Upper lobe of left lung (tissue), 6 donors: ENCODE measurements at places on chromosomes 1 and 21.

- DNase-seq, result no peak
- H3K36me3 ChIP-seq, result no peaks in the 10 kb centered on the region
- no peak overlapping the region for H3K4me3 ChIP-seq
- no peaks in the 10 kb centered on the region for H3K4me1 ChIP-seq
Observed at GRCh38 chr1:241603731-241604245, 36.4 kb downstream of the CHML start.

- H3K4me1 ChIP-seq, result no peaks in the 10 kb centered on the region
- H3K27ac ChIP-seq, result no peak overlapping the region
- no peaks in the 10 kb centered on the region for H3K27me3 ChIP-seq
- peaks cover 9% of the 10 kb centered on the region for H3K36me3 ChIP-seq
- H3K4me3 ChIP-seq, result no peak overlapping the region
Observed at GRCh38 chr1:48725341-48726046, 51.2 kb downstream of the BEND5 start.

DNA sequence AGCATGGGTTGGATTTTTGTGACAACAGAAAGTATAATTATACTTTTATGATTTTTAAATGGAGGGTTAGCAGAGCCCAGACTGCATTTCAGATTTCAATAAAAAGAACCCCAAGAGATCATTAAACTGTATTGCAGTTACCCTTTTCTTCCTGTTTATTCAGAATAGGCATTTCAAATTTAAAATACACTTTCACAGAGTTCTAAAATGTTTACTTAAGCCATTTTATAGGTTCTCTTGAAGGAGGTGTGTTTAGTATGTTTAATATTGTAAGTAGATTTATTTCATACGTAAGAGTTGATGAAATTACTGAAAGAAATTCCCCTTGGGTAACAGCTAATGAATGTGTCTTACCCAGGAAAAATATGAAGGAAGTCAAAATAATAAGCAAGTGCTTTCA lies 17.4 kb downstream of the UAP1 start:
- no peak overlapping the region for H3K4me3 ChIP-seq
- no peaks in the 10 kb centered on the region for H3K27me3 ChIP-seq
- H3K27ac ChIP-seq, result no peak overlapping the region
- DNase-seq, result no peak

- DNase-seq, result no peak
- H3K36me3 ChIP-seq, result peaks cover 98% of the 10 kb centered on the region
- H3K4me3 ChIP-seq, result no peak overlapping the region
- no peak overlapping the region for H3K27ac ChIP-seq
- no peaks in the 10 kb centered on the region for H3K4me1 ChIP-seq
Observed at GRCh38 chr1:154263465-154264332, 8.7 kb upstream of the HAX1 start.

GRCh38 chr21:40146216-40146837 lies 279.1 kb downstream of the PCP4 start:
- DNase-seq, result no peak
- H3K27me3 ChIP-seq, result no peaks in the 10 kb centered on the region
- no peak overlapping the region for H3K27ac ChIP-seq

GRCh38 chr1:30399026-30399425 lies 324.4 kb downstream of the MATN1 start:
- H3K27me3 ChIP-seq, result no peaks in the 10 kb centered on the region
- no peak for DNase-seq
- H3K36me3 ChIP-seq, result no peaks in the 10 kb centered on the region
- no peaks in the 10 kb centered on the region for H3K4me1 ChIP-seq
- no peak overlapping the region for H3K4me3 ChIP-seq

DNA sequence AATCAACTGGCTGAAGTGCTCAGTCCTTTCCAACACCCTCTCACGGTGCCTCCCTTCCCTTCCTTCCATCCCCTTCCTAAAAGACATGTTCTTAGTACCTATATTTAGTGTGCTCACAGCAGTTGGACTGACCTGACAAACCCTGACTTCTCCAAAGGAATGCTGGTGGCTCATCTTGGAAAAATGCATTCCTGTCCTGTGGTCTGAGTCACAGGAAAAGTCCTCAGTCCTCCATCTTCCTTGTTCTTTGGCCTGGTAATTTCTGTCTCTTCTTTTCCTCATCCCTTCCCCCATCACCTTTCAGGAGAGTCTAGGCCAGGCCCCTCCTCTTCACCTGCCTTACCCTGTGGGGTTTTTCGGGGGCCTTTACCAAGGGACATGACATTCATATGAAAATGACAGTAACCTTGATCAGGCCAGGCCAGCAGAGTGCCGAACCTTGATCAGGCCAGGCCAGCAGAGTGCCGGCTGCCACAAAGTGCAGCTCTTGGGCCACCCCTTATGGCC lies 7.2 kb downstream of the ATP1B1 start:
- H3K27me3 ChIP-seq, result no peaks in the 10 kb centered on the region
- H3K36me3 ChIP-seq, result peaks cover 2% of the 10 kb centered on the region
- no peak overlapping the region for H3K4me3 ChIP-seq
- H3K27ac ChIP-seq, result peak overlapping the region; percentile 33
- no peak for DNase-seq

- peaks cover 28% of the 10 kb centered on the region for H3K4me1 ChIP-seq
- H3K27me3 ChIP-seq, result no peaks in the 10 kb centered on the region
- no peaks in the 10 kb centered on the region for H3K36me3 ChIP-seq
- no peak for DNase-seq
- H3K4me3 ChIP-seq, result no peak overlapping the region
Observed at GRCh38 chr1:89259283-89259971, 13.2 kb downstream of the GBP5 start.

- peak overlapping the region; percentile 44 for H3K27ac ChIP-seq
- H3K36me3 ChIP-seq, result no peaks in the 10 kb centered on the region
- H3K4me1 ChIP-seq, result no peaks in the 10 kb centered on the region
- no peak for DNase-seq
- no peaks in the 10 kb centered on the region for H3K27me3 ChIP-seq
Observed at GRCh38 chr1:28193701-28194161, 17.2 kb upstream of the PTAFR start.

GRCh38 chr1:10674700-10675609 lies 121.5 kb downstream of the CASZ1 start:
- peak overlapping the region; percentile 82 for H3K27ac ChIP-seq
- peaks cover 88% of the 10 kb centered on the region for H3K4me1 ChIP-seq
- peak; percentile 48 for DNase-seq
- no peaks in the 10 kb centered on the region for H3K27me3 ChIP-seq
- no peaks in the 10 kb centered on the region for H3K36me3 ChIP-seq
- no peak overlapping the region for H3K4me3 ChIP-seq

DNA sequence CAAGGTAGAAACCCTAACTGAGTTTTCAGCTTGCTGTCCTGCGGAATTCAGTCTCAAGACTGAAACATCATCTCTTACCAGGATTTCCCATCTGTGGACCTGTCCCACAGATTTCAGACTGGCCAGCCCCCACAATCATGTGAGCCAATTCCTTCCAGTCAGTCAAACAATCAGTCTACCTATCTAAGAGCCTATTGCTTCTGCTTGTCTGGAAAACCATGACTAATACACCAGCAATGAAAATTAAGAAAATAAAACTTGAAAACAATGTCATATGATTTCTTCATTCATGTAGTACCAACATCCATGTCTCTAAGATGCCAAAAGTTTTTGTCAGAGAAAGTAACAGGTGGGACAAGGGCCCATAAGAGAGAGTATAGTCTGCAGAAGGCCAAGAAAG lies 57.6 kb upstream of the CRB1 start:
- no peaks in the 10 kb centered on the region for H3K36me3 ChIP-seq
- H3K4me3 ChIP-seq, result no peak overlapping the region

GRCh38 chr1:177620636-177621190 lies 349.1 kb downstream of the SEC16B start:
- H3K27me3 ChIP-seq, result no peaks in the 10 kb centered on the region
- no peak for DNase-seq
- no peak overlapping the region for H3K4me3 ChIP-seq
- H3K4me1 ChIP-seq, result no peaks in the 10 kb centered on the region

DNA sequence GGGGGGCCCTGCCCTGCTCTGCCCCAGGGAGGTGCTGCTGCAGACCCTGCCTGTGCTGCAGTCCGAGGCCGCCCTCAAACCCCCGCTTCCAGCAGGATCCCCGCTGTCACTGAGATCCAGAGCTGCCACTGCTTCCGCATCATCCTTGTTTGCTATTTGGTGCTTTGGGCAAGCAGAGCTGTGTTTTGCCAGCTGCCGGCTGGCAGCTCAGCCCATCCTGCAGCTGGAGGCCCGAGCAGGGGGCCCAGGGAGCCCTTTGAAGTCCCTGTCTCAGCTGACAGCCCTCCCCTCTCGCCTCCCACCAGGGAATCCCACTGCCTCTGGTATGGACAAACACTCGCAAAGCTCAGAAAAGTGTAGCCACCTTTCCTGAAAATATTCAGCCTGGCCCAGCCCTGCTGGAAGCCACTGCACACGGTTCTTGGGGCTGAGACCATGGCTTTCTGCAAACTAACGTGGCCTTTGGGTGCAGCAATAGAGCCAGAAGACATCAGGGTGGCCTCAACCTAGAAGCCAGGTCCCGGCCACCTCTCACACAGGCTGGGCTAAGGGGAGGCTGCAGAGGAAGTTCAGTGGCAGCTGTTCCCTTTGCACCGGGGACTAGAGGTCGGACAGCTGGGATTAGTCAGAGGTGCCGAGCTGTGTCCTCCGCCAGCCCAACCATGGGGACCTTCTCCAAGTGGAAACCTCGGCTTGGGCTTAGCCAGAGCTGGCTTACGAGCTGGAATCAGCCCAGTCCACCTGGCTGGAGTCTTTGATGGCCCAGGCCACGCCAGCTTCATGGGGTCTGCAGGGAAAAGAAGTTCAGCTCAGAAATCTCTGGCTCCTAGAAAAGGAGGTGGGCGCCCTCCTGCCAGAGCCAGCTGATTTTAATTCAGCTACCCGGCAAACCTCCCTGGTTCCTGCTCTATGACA lies 107.1 kb downstream of the SPSB1 start:
- no peak overlapping the region for H3K27ac ChIP-seq
- peaks cover 26% of the 10 kb centered on the region for H3K4me1 ChIP-seq
- no peak overlapping the region for H3K4me3 ChIP-seq
- no peaks in the 10 kb centered on the region for H3K27me3 ChIP-seq

GRCh38 chr1:10866321-10867093 lies 70.1 kb upstream of the CASZ1 start:
- no peaks in the 10 kb centered on the region for H3K27me3 ChIP-seq
- peak overlapping the region; percentile 55 for H3K4me3 ChIP-seq
- DNase-seq, result no peak
- peaks cover 16% of the 10 kb centered on the region for H3K4me1 ChIP-seq
- no peaks in the 10 kb centered on the region for H3K36me3 ChIP-seq
- H3K27ac ChIP-seq, result no peak overlapping the region
